ENCODE measurements at places on chromosomes 6 and 20.

GRCh38 chr6:106918115-106918514, 56.4 kb downstream of the CD24 start:
- no peaks in the 10 kb centered on the region for H3K36me3 ChIP-seq
- no peaks in the 10 kb centered on the region for H3K4me1 ChIP-seq
- no peak for DNase-seq
- H3K4me3 ChIP-seq, result no peak overlapping the region

- H3K27ac ChIP-seq, result peak overlapping the region; percentile 5
- H3K36me3 ChIP-seq, result peaks cover 3% of the 10 kb centered on the region
- no peak overlapping the region for H3K4me3 ChIP-seq
- DNase-seq, result no peak
Observed at GRCh38 chr6:165653196-165653595, 9.8 kb downstream of the PDE10A start.

- peak; percentile 84 for DNase-seq
- H3K27ac ChIP-seq, result no peak overlapping the region
- H3K4me1 ChIP-seq, result peaks cover 10% of the 10 kb centered on the region
- peaks cover 5% of the 10 kb centered on the region for H3K27me3 ChIP-seq
- no peak overlapping the region for H3K4me3 ChIP-seq
- no peaks in the 10 kb centered on the region for H3K36me3 ChIP-seq
Observed at GRCh38 chr6:36765594-36766398, 68.2 kb downstream of the RAB44 start.

DNA sequence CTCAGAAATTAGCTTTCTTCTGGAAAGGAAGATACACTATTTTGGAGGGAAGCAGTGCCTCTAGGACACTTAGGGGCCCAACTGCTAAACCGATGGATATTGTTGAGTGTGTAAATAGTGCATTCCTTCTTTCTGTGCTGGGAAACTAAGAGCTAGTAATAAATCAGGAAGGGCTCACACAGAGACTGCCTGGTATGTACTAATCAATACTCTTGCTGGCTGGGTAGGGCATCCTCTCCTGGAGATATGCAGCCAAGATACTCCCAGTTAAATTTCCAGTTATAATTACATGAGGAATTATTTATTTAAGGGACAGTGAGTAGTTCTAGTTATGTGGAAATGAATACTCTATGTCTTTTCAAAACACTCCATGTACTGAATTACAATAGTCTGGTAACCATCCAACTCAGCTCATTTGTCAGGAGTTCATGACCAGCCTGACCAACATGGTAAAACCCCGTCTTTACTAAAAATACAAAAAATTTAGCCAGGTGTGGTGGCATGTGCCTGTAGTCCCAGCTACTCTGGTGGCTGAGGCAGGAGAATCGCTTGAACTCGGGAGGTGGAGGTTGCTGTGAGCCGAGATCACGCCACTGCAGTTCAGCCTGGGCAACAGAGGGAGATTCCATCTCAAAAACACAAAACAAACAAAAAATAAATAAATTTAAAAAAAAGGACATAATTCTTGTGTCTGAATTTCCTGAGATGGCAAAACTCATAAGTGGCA, 100.0 kb downstream of the OR2B2 start:
- no peaks in the 10 kb centered on the region for H3K36me3 ChIP-seq
- H3K4me1 ChIP-seq, result peaks cover 1% of the 10 kb centered on the region
- no peak overlapping the region for H3K27ac ChIP-seq
- no peak overlapping the region for H3K4me3 ChIP-seq
- no peaks in the 10 kb centered on the region for H3K27me3 ChIP-seq

- H3K36me3 ChIP-seq, result no peaks in the 10 kb centered on the region
- DNase-seq, result no peak
- no peaks in the 10 kb centered on the region for H3K27me3 ChIP-seq
Observed at GRCh38 chr20:21936261-21936660, 230.8 kb downstream of the PAX1 start.

DNA sequence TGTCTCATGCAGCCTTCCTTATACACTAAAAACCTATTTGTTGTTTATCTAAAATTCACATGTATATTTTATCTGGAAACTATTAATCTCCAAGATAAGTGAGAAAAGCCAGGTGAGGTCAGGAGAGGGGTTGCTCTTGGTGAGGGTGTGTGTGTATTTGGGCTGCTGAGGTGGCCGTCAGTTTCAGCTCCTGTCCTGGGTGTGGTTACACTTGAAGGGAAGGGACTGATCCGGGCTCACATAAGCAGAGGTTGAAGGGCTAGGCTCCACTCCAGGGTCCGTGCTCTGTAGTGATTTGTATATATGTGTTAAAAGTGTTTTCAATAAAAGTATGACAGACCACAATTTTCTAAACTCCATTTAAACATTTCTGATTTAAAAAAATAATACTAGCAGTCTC, 13.5 kb upstream of the SNAI1 start:
- no peaks in the 10 kb centered on the region for H3K36me3 ChIP-seq
- H3K27me3 ChIP-seq, result no peaks in the 10 kb centered on the region
- H3K4me3 ChIP-seq, result no peak overlapping the region
- H3K4me1 ChIP-seq, result peaks cover 8% of the 10 kb centered on the region
- H3K27ac ChIP-seq, result no peak overlapping the region

- H3K36me3 ChIP-seq, result no peaks in the 10 kb centered on the region
- peak; percentile 70 for DNase-seq
- H3K27me3 ChIP-seq, result no peaks in the 10 kb centered on the region
- H3K27ac ChIP-seq, result peak overlapping the region; percentile 59
Observed at GRCh38 chr6:142376800-142377496, 75.1 kb downstream of the ADGRG6 start.

GRCh38 chr6:93417421-93418013, 1.8 kb downstream of the EPHA7 start:
- H3K4me1 ChIP-seq, result no peaks in the 10 kb centered on the region
- peak overlapping the region; percentile 90 for H3K27ac ChIP-seq
- no peaks in the 10 kb centered on the region for H3K27me3 ChIP-seq

DNA sequence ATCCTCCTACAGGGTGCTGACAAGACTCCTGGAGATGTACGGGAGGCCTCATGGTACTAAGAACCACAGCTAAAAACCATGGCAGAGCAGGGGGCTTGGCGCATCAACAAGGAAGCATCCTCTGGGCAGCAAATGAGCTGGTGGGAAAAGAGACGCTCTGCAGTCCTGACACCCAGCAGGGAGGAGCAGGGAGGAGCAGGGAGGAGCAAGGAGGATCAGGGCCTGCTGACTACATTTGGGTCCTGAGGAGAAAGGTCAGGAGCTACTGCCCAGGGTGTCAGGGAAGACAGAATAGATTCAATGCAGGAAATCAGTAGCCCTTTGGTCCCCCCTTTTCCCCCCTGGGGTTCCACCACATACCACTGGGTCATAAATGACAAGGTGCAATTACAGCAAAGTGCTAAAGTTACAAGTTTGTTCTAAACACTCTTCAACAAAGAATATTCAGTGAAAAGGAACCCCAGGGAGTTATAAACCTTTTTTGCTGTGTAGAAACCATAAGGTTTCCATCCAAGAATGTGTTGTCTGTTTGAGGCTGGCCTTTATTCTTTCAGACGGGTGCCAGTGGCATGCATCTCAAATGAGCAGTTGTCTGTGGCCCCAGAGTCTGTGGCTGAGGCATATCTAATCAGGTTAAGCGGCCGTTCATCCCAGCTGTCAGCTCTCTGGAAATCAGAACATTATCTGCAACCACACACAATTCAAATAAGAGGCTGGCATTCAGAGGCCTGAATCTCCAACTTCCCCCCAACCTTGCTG, 325.0 kb downstream of the CDC5L start:
- DNase-seq, result no peak
- H3K27me3 ChIP-seq, result no peaks in the 10 kb centered on the region
- H3K36me3 ChIP-seq, result no peaks in the 10 kb centered on the region
- H3K4me1 ChIP-seq, result peaks cover 2% of the 10 kb centered on the region
- H3K27ac ChIP-seq, result no peak overlapping the region

GRCh38 chr20:37977786-37978185, 55.5 kb downstream of the TTI1 start:
- no peak overlapping the region for H3K4me3 ChIP-seq
- no peaks in the 10 kb centered on the region for H3K27me3 ChIP-seq
- DNase-seq, result no peak
- H3K27ac ChIP-seq, result no peak overlapping the region
- H3K36me3 ChIP-seq, result peaks cover 8% of the 10 kb centered on the region

GRCh38 chr20:237489-237888, 10.4 kb downstream of the DEFB129 start:
- no peaks in the 10 kb centered on the region for H3K4me1 ChIP-seq
- H3K4me3 ChIP-seq, result no peak overlapping the region
- no peak overlapping the region for H3K27ac ChIP-seq
- DNase-seq, result no peak
- peaks cover 10% of the 10 kb centered on the region for H3K27me3 ChIP-seq
- no peaks in the 10 kb centered on the region for H3K36me3 ChIP-seq

DNA sequence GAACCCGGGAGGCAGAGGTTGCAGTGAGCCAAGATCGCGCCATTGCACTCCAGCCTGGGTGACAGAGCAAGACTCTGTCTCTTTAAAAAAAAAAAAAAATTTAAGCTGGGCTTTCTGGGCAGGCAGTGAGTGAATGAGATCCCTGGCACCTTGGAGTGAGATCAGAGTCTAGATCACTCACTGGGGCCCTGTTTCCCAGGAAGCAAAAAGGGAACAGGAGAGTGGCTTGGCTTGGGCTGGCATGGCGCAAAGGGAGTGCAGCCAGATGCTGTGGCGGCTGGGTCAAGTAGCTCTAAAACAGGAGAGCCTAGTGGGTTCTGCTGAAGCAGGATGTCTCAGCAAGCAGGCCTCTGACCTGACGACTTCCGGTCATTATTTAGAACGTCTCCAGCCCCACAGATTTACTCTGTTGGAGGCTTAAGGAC, 10.4 kb downstream of the PLCG1 start:
- peaks cover 27% of the 10 kb centered on the region for H3K4me1 ChIP-seq
- DNase-seq, result no peak
- no peak overlapping the region for H3K4me3 ChIP-seq
- H3K36me3 ChIP-seq, result peaks cover 16% of the 10 kb centered on the region

- H3K4me3 ChIP-seq, result no peak overlapping the region
- H3K4me1 ChIP-seq, result peaks cover 13% of the 10 kb centered on the region
Observed at GRCh38 chr20:19990850-19991249, 26.3 kb upstream of the NAA20 start.

- H3K27me3 ChIP-seq, result peaks cover 5% of the 10 kb centered on the region
- H3K4me3 ChIP-seq, result no peak overlapping the region
- H3K4me1 ChIP-seq, result peaks cover 3% of the 10 kb centered on the region
- H3K36me3 ChIP-seq, result no peaks in the 10 kb centered on the region
- no peak overlapping the region for H3K27ac ChIP-seq
- no peak for DNase-seq
Observed at GRCh38 chr6:34455831-34456230, 10.0 kb upstream of the PACSIN1 start.

- no peak overlapping the region for H3K4me3 ChIP-seq
Observed at GRCh38 chr6:44634321-44634720, 246.8 kb downstream of the CDC5L start.
